8988T (cell line): ENCODE measurements at places on chromosomes 2 and 18.

DNA sequence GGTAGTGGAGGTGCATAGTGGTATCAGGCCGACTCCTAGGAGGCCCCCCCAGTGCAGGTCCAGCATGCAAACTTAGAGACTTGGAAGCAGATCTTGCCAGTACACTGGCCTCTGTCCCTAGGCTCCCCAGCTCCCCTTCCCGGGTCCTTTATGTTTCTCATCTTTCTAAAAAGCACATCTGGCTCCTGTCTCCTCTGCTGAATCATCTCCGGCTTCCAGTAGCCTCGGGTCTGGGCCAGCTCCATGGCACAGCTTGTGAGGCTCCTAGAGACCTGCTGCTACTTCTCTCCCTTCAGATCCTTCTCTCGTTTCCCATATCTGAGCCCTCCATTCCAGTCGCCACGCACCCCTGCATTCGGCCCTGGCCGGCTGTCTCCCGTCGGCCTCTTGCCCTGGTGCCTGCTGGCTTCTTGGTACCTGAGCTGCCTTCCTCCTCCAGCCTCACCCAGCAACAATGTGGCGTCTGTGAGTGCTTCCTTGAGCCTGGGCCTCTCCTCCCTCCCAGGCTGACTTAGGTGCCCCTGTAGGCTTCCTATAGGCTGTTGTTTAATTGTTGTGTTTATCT lies 6.6 kb downstream of the TRAF3IP1 start:
- DNase-seq = no peak

- no peak for DNase-seq
These were observed 43.6 kb downstream of the MALT1 start for GRCh38 chr18:58714821-58715220.

DNA sequence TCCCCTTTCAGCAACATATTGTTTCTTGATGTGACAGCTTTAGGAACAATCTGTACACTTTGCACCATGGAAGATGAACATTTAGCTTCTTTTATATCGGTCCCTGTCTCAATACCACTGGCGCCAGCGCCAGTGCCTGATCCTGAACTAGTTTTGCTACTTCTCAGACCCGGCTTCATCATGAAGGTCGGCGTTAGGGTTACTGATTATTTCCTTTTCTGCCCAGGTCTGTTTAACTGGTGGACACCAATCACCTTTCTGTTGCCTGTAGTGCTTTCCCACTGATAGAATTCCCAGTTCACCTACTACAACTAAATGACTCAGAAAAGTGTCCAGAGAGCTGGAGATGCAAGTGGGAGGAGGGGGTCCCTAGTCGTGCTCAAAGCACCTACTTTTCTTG lies 99.5 kb downstream of the MYCN start:
- DNase-seq = no peak

DNA sequence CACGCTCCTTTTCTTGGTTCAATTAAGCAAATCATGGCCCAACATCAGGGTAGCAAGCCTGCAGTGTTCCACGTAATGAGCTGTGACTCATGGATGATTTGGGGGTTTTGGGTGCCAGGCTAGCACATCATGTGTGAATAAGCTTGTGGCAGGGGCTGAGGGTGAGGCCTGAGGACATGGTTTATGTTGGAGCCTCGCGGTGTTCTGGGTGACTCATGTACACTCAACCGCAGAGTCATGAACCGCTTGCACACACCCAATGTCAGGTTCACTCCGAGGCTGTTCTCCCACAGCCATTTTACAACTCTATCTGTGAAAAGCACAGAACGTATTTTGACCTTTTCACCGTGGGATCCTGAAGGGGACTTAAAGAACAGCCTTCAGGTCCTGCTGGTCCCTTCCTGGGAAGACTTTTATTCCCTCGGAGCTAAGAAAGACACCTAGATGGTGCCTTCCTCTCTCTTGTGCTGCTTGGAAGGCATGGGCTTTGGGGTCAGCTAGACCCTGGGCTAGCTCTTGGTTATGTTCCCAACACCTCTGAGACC lies 139.9 kb upstream of the ZEB2 start:
- no peak for DNase-seq

DNA sequence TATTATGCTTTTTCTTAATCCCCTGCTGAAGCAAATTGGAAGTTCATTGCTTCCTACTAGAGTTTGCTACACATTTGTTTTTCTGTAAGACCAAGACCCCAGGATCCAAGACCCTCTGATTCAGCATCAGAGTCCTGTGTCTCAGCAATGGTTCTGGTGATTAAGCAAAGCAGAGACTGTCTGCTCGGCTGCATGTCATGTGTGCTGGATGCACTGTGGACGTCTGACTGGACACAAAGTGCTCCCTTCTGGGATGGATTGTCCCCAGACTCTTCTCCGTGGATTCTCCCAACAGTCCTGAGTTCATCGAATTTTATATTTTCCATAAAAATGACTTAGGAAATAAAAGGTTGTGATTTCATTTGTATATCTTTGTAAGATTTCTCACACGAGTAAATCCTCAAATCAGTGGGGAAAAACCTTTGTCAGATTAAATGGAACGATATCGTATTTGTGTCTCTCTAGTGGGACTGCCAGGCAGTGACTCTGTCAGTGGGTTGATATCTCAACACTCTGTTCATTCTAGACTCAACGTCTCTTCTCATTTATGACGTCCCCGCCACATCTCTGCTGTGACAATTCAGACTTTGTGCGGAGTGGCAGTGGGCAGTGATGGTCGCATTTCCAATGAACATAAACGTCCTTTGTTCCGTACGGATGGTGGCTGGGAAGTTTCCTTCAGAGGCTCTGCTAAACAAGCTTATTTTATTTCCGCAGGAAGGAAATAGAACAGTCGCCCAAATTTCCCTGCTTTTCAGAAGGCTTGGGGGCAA lies 58.6 kb downstream of the NCAPH start:
- no peak for DNase-seq

DNA sequence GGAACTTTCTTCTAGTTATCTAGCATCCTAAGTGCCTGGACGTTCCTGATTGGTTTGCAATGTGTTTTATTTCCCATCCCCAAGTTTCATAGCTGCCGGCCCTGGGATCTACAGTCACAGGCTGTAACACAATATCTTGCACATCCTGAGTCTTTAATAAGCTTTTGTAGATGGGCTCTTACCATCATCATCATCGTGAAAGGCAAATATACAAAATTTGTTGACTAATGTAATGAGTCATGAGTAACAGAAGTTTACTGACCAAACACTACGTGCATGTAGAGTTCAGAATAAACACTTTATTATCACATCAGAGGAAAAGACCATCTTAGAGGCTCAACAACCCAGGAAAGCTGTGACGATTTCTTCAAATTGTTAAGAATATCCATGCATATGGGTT lies 8.1 kb upstream of the TYMS start:
- DNase-seq = no peak

DNA sequence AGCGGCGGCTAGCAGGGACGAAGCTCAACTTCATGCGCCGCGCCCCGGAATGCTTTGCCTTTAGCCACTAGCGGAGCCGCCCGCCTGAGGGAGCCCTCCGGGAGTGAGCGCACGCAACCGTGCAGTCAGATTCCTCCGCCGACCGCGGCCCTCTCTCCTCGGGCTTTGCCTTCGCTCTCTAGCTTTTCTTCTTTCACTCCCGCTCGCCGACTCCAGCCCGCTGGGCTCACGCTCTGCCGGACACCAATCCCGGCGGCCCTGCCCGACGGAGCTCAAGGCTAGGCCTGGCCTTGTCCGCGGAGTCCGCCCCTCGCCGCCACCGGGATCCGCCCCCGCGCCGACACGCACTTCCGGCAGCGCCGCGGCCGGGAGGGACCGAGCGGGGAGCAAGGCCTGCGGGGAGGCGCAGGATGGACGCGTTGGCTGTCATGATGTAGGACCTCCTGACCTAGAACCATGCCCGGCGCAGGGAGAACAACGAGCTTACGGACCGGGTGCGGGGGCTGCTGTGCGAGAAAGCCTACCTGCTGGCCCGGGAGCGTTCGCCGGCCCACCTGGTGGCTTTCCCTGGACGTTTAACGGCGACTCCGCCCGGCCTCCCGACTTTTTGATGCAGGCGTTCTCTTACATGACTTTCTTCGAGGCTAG lies 40.8 kb upstream of the AKAIN1 start:
- peak; percentile 41 for DNase-seq

DNA sequence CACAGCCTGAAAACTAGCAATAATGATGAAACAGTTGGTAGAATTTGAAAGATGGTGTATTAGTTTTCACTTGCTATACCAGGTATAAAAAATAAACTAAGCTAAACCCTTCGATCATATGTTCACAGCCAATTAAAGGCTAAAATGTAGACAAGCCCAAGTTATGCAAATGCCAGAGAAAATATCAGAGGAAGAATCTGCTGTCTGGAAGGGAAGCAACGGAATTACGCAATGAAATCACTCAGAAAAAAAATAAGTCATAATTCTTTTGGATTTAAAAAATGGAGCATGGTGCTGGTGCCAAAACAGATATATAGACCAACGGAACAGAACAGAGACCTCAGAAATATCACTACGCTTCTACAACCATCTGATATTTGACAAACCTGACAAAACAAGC lies 108.3 kb downstream of the ARL4C start:
- DNase-seq = no peak

GRCh38 chr2:177211576-177212105 lies 953 bp upstream of the HNRNPA3 start:
- no peak for DNase-seq

DNA sequence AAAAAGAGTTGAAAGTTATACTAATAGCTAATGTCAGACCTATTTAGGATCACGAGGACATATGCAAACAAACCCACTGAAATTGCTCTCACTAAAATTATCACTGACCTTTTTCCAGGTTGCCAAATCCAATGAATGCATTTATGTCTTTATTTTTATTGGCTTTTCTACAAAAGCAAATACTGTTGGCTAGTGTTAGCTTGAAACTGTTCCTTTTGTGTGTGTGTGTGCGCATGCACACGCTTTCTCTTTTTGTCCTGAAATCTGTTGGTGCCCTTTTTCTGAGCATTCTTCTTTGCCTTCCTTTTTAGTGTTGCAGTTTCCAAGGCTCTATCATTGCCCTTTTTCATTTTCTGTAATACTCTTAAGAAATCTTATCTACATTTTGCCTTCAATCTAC lies 1269.2 kb downstream of the LRP1B start:
- no peak for DNase-seq

GRCh38 chr18:3747176-3747973 lies 297.4 kb downstream of the TGIF1 start:
- DNase-seq = no peak

GRCh38 chr2:202317080-202317857 lies 51.7 kb downstream of the NOP58 start:
- DNase-seq = no peak

GRCh38 chr18:22987547-22988189 lies 54.5 kb downstream of the RBBP8 start:
- DNase-seq = no peak

DNA sequence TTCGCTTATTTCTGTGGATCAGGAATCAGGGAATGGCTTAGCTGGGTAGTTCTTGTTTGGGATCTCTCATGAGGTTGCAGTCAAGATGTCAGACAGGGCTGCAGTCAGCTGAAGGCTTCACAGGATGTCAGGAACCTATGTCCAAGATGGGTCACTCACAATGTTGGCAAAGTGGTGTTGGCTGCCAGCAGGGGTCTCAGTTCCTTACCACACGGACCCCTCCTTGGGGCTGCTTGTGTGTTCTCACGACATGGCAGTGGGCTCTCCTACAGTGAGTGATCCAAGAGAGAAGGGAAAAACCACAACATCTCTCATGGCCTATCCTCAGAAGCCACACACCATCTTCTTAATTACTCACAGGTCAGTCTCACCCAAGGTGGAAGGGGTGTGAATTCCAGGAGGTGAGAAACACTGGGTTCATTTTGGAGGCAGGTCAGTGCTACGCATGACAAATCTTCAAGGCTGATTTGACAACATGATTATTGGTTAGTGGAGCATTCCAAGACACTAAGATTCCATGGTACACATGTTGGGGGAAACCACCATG lies 1.3 kb upstream of the ANTXR1 start:
- DNase-seq = no peak

- DNase-seq = no peak
These were observed 55.5 kb upstream of the ANKRD62 start for GRCh38 chr18:12038082-12038638.

- DNase-seq = no peak
These were observed 139.9 kb downstream of the TANC1 start for GRCh38 chr2:159108181-159108893.

DNA sequence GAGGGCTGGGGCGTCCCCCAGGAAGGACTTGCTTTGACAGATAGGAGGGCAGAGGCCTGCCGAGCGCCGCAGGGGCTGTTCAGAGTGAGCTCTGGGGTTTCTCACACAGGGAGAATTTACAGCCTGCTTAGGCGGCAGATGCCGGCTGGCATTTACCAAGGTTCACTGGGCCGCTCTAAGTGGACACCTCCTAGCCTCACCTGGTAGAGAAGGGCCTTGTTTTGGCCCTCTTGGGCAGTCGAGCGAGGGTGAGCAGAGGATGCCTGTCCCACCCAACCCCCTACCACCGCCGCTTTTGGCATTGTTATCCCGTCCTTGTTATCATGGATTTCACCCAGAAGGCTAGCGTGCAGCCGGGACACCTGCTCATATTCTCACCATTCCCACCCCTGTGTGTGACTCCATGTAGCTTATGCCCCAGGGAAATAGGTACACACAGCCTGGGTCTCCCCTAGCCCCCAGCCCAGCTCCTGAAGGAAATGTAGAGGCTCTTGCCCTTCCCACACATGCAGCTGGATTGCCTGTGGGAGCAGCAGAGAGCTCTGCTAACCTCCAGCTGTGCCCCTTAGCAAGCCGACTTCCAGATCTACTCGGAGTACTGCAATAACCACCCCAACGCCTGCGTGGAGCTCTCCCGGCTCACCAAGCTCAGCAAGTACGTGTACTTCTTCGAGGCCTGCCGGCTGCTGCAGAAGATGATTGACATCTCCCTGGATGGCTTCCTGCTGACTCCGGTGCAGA lies 52.4 kb downstream of the FAM168B start:
- DNase-seq = no peak

DNA sequence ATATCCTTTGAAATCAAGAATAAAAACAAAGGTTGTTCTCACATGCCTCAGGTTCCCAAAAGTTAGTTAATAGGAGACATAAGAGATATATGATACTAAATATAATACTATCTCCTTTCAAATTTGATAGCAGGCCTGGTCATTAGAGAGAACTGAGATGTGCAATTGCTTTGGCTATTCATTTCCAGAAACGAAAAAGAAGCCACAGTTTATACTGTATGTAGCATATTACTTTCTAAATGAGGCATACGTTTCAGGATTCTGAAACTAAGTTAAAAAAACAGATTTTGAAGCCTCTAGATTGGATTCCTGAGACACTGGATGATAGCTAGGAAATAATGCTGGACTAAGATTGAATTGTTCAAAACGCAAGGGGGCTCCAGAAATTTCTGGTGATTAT lies 7.1 kb downstream of the PPP1R1C start:
- no peak for DNase-seq

- DNase-seq = no peak
These were observed 183.8 kb upstream of the CTAGE1 start for GRCh38 chr18:22601481-22601880.

GRCh38 chr2:97662386-97662894 lies 1.4 kb downstream of the ACTR1B start:
- DNase-seq = no peak

- no peak for DNase-seq
These were observed 312.4 kb upstream of the TCF4 start for GRCh38 chr18:55900380-55900779.

- DNase-seq = no peak
These were observed 231.2 kb downstream of the TCF4 start for GRCh38 chr18:55356815-55357214.
